Stimulated activated CD8-positive, alpha-beta memory T cell treated with anti-CD3 and anti-CD28 coated beads, Interleukin-15, amount 100 ng/mL, for 48 hours (primary cell): ENCODE measurements at places on chromosomes 5 and 9.
A peak's percentile ranks its signal among the peaks of the same experiment; 100 is the strongest.

DNA sequence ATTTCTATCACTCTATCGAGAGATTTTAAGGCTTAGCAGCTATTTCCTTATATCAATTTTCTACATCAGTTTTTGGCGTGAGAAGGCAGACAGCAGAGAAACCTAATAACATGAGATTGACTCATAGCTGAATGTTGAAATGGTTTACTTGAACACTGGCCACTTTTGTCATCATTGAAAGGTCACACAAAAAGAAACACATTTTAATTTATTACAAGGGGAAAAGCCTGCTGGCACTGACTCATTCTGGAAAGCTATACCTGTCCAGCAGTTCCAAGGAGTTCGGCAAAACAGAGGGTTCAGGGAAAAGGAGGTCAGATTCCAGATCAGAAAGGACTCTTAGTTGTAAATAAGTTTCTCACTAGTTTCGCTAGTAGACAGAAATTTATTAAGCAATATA, 566.4 kb downstream of the DNAH5 start:
- DNase-seq, result no peak

- no peak for DNase-seq
Observed at GRCh38 chr5:180816608-180817534, 14.3 kb upstream of the MGAT1 start.

DNA sequence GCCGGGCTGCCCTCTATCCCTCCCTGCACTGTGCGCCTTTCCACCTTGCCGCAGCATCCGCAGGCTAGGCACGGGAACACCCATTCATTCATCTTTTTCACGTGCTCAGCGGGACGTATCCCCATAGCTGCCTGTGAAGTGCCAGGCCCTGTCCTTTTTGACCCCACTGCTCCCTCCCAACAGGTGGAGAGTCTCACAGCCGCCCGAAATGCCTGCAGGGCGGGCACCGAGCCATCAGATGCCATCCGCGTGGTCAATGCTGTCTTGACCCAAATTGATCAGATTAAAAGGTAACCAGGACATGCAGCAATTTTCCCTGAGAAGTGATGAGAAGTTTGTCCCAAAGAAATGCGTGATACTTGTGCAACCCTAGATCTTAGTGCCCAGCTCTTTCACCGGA, 15.5 kb downstream of the TRIP13 start:
- DNase-seq, result no peak

DNA sequence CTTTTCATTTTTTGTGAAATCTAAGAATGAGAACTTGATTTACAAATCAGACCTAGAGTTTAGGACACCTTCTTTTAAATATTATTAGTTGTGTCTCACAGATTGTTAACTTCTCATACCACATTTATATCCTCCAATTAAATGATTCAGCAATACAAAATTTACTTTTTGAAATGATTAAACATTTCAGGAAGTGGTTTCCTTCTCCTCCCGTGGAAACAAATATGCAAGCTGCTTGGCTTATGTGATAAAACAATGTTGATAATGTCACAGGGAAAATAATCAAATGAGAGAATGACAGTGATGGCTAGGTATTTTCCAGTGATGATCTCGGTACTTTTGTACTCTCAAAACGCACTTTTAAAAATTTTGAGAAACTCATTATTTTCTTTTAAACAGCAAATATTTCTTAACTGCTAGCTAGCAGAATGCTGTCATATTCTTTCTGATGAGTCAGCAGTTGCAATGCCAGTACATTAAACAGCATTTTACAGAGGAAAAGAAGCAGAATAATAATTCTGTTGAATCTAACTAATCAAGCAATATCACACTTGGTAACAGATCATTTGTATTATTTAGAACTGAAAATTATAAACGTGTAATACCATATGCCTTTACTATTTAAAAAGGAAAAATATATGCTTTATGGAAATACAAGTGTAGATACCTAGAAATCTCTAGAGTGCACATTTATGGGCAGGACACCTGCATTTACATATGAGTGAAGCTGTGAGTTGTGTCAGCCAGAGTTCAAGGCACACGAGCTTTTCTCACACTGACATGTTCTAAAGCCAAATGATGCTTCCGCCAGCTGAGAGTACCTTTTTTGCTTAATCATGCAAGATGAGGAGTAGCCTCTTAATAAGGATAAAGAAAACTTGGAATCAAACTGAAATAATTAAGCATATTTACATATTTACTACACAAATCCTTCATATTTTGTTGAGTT, 53.6 kb upstream of the CDH18 start:
- DNase-seq, result no peak

- DNase-seq, result no peak
Observed at GRCh38 chr5:171318026-171318425, 9.0 kb downstream of the TLX3 start.

- peak; percentile 30 for DNase-seq
Observed at GRCh38 chr9:128068386-128069205, 564 bp downstream of the SLC25A25 start.

DNA sequence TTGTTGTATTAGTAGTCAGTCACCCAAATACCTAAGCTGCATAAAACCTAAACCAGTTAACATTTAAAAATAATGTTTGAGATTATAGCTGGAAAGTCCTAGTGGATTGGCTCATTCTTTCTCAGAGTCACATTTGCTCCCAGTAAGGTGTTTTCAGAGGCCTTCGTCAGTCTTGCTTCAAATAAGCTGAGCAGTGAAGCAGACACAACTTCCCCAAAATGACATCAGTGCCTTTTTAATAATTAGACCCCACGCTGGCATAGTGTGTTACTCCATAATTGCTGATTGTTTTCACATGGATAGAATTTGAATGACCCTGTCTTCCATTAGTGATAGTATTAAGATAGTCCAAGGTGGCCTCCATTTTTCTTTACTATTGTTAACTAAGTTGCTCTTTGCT, 245.8 kb downstream of the PJA2 start:
- no peak for DNase-seq

- no peak for DNase-seq
Observed at GRCh38 chr5:96324708-96325107, 108.3 kb downstream of the PCSK1 start.

DNA sequence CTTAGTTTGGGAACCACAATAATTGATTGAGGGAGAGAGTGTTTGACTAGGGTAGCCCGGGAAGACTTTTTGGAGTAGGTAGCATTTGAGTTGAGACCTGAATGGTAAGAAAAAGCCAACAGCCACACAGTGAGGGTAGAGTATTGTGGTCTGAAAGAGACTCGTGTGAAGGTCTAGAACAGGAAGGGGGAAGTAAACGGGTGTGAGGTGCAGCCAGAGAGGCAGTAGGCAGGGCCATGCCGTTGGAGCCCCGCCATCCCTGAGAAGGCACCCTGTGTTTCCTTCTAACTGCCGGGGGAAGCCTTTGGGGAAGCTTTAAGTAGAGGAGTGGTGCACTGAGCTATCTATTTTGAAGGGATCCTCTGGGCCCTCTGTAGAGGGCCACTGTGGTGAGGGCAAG, 3.5 kb upstream of the F2RL2 start:
- DNase-seq, result no peak

- DNase-seq, result no peak
Observed at GRCh38 chr5:168886157-168886556, 307.0 kb upstream of the PANK3 start.

- no peak for DNase-seq
Observed at GRCh38 chr5:174614500-174615135, 109.8 kb upstream of the MSX2 start.
